ENCODE measurements at places on chromosomes 16 and 17. TPM values are rescaled to one million over a fixed set of nuclear protein-coding genes. Genes with fewer than 3 reads are reported as not detected.

The NLGN2 gene
- total RNA-seq: 17.9 TPM

The ABCA8 gene
- total RNA-seq: 0.59 TPM

The CD300C gene
- total RNA-seq: 0.35 TPM

The CRLF3 gene
- 11.1 TPM for total RNA-seq

The CACNG1 gene
- not detected for total RNA-seq
